ENCODE measurements at places on chromosomes 5 and 9.

GRCh38 chr9:91348191-91348807 is 13.4 kb downstream of the AUH start:
- no peak for DNase-seq

DNA sequence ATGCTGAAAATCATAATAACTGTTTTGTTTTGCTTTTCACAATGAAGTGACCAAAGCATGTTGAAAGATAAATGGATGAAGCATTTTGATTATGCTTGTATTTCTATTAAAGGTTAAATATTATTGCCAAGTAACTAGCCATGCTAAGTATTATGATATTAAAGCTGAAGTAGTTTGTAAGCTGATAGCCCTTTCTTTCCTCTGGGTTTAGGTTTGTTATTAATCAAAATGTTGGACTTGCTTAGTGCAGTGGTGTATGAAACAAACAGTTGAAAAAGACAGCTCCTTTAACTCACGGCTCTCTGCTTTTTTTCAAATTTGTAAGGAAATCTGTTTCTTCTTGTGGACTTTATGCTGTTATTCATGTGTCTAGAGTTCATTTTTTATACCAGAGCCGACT is 246.0 kb downstream of the CWC27 start:
- DNase-seq: no peak

- no peak for DNase-seq
Measured at GRCh38 chr9:34550681-34551270, 28.0 kb upstream of the ENHO start.

DNA sequence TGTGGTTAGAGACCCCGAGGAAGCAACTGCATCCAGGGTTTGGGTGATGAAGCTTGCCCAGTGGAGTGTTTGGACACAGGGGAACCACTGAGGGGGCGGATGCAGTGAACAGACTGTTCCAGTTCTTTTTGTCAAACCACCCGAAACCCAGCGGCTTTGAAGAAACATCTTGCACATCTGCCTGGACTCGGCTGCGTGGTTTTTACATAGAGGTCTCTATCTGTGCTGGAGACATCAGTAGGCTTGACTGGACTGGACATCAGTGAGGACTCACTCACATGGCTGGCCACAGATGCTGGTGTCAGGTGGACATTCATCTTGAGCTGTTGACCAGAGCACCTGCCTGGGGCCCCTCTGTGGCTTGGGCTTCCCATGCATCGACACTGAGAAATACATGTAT is 15.3 kb upstream of the SPATA31E1 start:
- no peak for DNase-seq

DNA sequence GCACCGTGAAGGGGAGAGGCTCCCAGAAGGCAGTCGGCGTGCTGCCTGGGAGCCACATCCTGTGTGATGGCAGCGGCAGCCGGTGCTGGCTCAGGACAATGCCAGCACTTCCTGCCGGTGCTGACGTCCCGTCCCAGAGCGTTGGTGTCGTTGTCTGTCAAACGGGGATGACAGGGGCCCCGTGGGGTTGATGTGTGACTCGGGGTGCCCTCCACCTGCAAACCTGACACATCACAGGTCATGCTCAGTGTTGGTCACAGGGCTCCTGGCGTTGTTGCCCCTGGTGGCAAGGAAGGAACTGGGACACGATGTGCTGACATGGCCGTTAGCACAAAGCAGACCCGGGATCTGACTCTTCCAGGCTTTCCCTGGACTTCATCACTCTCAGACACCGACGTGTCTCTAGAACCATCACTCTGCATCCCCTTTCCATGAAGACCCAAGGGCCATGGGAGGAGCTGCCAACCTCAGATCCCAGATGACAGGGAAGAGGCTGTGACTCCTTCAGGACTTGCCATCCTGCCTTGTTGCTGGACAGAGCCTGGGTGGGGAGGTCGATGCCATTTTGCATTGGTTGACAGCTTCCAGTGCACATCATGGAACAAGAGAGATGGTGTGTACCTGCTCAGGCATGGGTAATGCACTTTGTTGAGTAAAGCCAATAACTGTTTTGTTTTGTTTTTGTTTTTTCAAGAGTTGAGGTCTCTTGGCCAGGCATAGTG is 21.5 kb downstream of the PLPP7 start:
- DNase-seq: no peak

- DNase-seq: no peak
Measured at GRCh38 chr5:176776916-176777315, 33.4 kb upstream of the UNC5A start.

DNA sequence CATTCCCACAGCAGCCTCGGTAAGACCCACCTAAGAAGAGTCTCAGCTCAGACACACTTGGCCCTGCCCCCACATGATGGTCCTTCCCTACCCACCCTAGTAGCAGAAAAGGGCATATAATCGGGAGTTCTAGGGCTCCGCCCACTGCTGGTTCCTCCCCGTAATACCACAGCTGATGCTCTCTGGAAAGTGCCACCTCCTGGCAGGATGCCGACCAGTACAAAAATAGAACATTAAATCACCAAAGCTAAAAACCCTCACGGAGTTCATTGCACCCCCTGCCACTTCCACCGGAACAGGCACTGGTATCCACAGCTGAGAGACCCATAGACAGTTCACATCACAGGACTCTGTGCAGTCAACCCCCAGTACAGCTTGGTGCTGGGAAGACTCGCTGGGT is 271.3 kb downstream of the KIAA0825 start:
- DNase-seq: no peak

GRCh38 chr9:94853887-94854286 is 127.4 kb downstream of the AOPEP start:
- DNase-seq: no peak

GRCh38 chr9:25678846-25679360 is 659 bp upstream of the TUSC1 start:
- DNase-seq: no peak

- no peak for DNase-seq
Measured at GRCh38 chr9:126548312-126548711, 65.4 kb upstream of the LMX1B start.

DNA sequence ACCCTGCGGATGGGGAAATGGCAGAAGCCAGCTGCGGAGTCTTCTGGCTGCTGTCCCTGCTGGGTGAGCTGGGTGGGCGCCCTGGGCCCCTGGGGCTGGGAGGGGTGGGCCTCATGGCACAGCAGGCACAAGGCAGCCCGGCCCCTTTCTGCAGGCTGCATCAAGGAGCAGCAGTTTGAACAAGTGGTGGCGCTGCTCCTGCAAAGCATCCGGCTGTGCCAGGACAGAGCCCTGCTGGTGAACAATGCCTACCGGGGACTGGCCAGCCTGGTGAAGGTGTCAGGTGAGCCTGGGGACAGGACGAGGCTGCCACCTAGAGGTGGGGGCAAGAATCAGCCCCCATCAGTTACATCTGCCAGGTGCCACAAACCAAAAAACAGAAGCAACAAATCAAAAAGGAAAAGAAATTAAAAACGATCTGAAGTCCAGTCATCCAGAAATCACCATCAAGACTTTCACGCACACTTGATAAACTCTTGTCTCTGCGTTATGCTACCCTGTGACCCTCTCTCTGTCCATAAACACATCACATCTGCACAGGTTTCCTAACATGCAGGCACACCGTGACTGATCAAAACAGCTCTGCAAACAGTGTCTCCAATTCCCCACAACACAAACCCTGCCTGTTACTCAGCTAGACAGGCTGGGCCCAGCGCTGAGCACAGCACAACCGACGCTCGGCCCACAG is 13.9 kb downstream of the REXO4 start:
- DNase-seq: peak; percentile 25

All from endothelial cell (in vitro differentiated cells).